Urinary bladder (tissue), 4 donors: ENCODE measurements at places on chromosomes 13 and 19.
A peak's percentile ranks its signal among the peaks of the same experiment; 100 is the strongest.

DNA sequence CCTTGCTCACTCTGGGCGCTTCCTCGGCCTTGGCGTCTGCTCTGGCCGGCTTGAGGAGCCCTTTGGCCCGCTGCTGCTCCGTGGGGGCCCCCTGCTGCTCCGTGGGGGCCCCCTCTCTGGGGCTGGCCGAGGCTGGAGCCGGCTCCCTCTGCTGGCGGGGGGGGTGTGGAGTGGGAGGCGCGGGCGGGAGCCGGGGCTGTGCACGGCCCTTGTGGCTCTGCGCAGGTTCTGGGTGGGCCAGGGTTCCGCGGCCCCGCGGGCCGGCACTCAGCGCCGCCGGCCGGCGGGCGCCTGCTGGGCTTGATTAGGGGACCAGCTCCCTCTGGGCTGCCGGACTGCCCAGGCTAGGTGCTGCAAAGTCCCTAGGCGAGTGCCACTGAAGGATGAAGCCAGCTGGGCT, 436.2 kb downstream of the SLITRK6 start:
- no peak for DNase-seq

- no peak for DNase-seq
Measured at GRCh38 chr13:48621056-48621455, 32.7 kb upstream of the CYSLTR2 start.

- DNase-seq = peak; percentile 26
Measured at GRCh38 chr13:21986602-21987001, 315.7 kb downstream of the FGF9 start.

- DNase-seq = no peak
Measured at GRCh38 chr13:36475468-36475867, 43.2 kb downstream of the CCNA1 start.

DNA sequence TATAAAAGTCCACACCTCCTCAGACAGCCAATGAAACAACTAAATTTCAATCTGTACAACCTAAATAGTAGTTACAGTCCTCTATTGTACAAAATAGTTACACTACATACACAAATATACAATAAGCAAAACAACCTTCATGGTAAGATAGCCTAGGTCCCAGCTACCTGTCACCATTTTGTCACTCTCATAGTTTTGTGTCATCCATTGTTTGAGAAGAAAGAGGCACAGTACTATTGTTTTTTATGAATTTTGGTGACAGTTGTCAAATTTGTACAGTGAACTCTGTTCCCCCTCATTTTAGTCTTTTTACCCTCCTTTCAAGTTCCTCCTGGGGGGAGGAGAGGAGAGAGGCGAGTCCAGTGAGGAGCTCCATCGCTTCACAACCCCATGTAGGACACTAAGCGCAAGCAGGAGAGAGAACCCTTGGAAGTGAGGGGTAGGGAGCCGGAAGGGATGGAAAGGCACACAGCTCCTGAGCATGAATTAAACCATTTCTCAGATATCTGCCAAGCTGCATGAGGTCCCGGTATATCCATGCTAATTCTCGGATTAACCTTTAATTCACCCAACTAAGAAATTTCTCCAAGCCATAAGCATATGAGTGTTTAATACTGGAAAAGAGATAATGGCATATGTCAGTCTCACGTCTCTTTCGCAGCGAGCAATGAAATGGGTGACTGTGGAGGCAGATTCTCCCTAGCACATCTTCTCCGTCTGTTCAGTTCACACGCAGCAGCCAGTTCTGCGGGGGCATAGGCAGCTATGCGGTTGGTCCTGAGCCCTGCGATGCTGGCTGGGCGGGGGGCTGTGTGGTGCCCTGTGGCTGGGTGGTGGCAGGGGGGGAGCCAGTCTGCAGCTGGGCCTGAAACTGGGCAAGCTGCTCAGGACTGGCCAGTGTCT, 60.5 kb downstream of the SERP2 start:
- no peak for DNase-seq

- no peak for DNase-seq
Measured at GRCh38 chr19:10182076-10182475, 12.7 kb downstream of the DNMT1 start.

- peak; percentile 47 for DNase-seq
Measured at GRCh38 chr13:30421093-30422053, 920 bp upstream of the UBE2L5 start.

DNA sequence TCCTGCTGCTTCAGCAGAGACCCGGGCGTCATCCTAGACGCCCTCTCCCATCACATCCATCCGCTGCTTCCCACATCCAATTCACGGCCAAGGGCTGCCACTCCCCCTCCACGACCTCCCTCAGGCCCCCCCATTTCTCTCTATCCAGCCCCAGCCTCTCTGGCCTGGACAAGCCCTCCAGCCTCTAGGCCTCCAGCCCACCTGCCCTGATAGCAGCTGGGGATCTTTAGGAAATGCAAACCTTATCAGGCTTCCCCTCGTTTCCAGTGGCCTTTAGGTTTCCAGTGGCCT, 51.6 kb downstream of the PEPD start:
- no peak for DNase-seq

DNA sequence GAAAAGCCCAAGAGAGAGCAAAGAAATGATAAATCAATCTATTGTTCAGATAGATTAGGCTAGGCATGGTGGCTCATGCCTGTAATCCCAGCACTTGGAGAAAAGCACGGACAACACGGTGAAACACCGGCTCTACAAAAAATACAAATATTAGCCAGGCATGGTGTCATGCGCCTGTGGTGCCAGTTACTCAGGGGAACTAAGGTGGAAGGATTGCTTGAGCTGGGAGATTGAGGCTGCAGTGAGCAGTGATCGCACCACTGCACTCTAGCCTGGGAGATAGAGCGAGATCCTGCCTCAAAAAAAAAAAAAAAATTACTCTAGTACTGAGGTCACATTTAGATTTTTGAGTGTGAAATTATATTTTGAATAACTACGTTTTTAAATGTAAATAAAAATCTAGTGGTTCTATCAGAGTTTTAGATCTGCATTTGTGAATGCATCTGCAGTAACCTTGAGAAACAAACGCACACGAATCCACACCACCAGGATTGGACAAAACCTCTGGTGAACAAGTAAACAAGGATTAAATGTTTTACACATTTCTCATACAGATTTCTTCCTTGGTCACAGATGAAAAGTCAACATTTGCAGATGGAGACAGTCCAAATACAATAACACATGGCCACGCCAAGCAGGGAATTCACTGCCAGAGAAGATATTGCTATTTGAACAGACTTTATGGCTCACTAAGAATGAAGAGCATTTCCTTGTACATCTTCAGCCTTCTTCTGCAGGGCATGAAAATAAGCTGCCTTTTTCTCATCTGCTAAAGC, 917.6 kb downstream of the PCDH9 start:
- DNase-seq = peak; percentile 4

GRCh38 chr13:98184792-98185191, 7.7 kb upstream of the RNF113B start:
- no peak for DNase-seq

DNA sequence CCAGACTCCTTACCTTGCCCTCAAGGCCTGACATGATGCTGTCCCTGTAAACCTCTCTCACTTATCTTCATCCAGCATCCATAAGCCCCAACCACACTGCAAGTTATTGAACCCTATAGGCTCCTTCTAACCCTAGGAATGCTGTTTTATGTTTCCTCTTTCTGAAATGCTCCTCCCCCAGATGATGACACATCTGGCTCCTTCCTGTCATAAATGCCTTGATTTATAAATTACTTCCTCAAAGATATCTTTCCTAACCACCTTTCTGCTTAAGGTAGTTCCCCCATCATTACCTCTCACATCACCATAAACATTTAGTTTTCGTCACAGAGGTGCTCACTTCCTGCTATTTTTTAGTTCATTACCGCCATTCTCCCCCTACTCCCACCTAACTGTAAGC, 12.3 kb downstream of the RUBCNL start:
- DNase-seq = no peak

GRCh38 chr13:103812558-103812957, 746.3 kb upstream of the SLC10A2 start:
- no peak for DNase-seq

- peak; percentile 32 for DNase-seq
Measured at GRCh38 chr13:38350114-38350617, 515 bp downstream of the UFM1 start.

DNA sequence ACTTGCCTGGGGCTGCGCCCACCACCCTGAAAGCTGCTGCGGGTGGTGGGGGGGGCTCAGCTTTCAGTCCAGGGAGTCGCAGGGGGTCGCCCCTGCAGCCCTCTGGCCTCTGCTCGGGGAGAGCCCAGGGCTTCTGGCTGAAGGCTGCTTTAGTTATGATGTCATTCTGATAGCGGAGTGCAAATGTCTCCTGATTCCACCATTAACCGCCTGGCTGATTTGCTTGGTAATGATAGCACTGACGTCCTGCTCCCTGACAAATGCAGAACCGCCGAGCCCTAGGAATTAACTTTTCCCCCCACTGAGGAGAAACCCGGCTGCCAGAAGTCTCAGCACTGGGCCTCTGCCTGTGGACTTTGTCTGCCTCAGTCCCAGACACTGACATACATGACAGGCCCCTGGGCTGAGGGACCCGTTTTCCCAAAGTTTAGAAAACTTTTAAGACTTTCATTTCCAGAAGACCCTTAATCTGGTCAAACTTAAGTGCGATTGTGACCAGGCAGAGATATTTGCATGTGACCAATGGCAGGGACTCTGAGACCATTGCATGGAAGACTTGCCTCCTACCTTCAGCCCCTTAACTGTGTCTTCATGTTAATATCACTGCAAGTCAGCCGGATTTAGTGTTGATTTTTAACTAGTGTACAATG, 142.5 kb upstream of the ZNF536 start:
- no peak for DNase-seq

DNA sequence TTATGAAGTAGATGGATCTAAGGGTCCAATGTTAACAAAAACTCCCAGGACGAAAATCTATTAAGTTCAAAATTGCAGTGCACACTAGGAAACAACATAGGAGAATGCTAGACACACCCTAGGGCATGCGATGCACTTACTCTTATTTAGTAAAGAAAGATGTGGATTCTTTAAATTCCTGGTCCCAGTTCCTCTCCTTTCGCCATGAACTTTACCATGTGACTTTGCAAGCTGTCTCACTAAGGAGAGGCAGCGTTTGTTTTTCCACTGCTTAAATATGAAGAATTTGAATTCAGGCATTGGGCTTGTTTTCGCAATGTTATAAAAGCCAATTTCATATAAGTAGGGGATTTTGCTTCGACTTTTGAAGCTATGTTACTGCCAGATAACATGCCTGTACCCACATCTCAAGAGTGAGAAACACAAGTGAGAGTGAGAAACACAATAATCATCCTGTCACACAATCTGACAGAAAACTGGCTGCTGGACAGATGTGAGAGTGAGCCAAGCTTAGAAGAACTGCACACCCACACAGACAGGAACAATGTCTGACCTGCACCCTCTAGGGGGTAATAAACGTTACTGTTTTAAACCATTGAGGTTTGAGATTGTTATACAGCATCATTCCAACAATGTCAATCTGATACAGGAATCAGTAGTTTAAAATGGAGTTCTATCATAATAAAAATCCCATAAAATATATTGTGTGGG, 1308.4 kb downstream of the SLITRK5 start:
- no peak for DNase-seq

GRCh38 chr13:106517109-106517847, 18.2 kb downstream of the EFNB2 start:
- no peak for DNase-seq

DNA sequence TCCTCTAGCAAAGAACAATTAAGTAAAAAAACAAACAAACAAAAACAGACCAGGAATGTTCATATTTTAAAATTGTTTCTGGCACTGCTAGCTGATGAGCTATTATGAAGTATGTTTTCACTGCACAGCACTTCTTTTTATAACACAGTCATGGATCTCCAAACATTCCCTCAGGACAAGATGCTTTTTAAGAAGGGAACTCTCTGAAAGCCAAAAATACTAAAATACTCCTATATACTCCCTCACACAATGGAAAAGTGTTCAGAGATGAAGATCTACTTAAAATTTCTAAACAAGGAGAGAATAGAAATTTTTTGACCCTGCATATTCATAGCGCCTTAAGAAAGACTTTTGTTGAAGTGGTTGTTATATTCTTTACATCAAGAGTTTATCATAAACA, 926.8 kb downstream of the DIAPH3 start:
- no peak for DNase-seq

DNA sequence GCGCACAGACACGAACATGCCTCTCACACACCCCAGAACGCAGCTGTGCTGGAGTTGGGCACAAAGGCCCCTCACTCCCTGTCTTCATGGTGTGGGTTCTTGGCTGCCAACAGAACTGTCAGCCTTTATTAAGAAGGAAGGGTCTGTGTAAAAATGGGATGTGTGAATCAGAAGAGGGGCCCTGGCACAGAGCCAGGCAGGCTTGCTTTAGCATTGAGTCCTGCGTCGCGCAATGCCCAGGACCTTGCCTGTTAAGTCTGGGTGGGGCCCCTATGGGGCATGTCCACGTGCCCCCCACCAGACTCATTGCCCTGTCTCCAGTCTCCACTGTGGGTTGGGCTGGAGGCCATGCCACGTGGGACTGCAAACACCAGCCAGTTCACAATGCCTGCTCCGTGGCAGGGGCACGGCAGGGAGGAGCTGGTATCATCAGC, 84.8 kb downstream of the SLC7A1 start:
- no peak for DNase-seq

- no peak for DNase-seq
Measured at GRCh38 chr13:48624858-48625257, 28.9 kb upstream of the CYSLTR2 start.

DNA sequence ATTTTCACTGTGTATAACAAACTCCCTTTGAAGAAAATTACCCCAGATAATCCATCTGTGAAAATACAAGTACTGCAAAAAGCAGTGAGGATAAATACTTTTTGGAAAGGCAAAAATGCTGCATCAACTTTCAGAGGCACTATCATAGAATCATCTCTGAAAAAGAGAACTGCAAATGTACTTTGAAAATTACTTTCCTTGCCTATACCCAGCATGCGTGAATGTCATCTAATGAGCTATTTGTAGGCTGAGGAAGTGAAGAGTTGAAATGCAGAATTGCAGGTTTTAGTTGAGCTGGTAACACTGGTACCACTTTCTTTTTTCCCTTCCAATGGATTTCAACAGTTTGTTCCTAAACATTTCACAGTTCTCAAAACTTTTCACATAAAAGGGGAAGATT, 196.7 kb downstream of the TBC1D4 start:
- no peak for DNase-seq

DNA sequence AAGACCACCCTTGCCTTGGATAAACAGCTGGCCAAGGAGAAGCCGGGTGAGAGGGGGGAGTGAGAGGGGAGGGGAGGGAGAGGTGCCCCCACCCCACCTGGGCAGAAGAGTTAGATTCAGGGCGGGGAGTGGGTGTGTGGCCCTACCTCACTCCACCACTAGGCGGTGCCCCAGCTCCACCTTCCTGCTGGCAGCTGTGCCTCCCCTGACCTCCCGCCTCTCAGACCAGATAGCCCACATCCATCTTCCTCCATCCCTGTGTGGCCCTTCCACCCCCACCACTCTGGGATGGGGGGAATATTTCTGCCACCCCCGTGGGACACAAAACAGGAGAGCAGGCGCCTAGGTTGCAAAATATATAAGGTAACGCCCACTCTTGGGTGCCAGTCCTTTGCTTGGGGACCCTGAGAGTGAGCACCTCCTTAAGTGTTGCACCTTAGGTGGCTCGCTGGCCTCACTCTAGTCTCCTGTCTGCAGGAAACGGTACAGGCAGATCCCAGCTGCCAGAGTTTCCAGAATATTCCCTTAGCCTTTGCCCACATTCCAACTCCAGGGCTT, 13.8 kb upstream of the EHD2 start:
- DNase-seq = no peak
